ENCODE measurements at places on chromosomes 4 and X.

GRCh38 chrX:53817548-53817947 lies 131.0 kb upstream of the HUWE1 start:
- DNase-seq: no peak

GRCh38 chr4:184475096-184475461 lies 729 bp upstream of the IRF2 start:
- peak; percentile 65 for DNase-seq

DNA sequence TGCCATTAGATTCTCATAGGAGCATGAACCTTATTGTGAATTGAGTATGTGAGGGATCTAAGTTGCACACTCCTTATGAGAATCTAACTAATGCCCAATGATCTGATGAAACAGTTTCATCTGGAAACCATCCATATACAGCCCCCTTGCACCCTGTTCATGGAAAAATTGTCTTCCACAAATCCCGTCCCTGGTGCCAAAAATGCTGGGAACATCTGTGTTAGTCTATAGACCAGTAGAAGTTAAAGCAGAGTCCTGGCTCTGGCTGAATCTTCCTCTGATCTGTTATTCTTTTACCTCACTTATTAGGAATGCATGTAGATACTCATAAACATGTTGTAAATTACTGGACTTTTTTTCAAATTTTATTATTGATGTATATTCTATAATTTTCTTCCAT lies 29.2 kb downstream of the SULT1B1 start:
- DNase-seq: no peak

DNA sequence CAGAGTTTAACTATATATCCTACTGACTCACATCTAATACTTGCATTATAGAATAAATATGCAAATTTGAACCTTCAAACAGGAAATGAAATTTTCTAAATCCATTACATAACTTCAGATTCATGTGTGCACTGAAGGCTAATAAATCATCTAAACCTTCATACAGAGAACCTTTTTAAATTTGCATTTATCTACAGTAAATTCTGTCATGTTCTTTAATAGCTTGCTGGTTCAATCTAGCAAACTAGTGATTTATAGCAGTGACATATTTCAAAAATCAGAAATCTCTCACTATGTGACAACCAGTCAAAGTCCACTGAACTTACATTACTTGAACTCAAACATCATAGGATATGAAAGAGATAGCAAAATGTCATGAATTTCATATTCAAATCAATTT lies 65.1 kb downstream of the LRBA start:
- DNase-seq: no peak

GRCh38 chrX:140817943-140818342 lies 108.4 kb downstream of the LINC00632 start:
- DNase-seq: no peak

DNA sequence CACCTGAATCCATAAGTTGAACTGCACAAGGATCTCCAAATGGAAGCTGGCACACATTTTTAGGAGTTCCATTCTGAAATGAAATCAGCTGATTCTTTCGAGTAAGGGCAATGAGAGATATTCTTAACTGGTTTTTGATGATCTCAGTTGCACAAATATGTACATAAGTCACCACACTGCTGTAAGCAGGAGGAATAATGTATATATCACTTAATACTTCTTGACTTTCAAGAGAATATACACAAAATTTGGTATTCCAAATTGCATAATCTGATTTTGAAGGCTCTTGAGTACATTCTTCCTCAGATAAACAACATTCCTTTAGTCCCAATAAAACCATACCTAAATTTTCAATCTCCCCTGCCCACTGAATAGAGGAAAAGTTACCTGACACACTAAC lies 8.2 kb downstream of the FANCB start:
- no peak for DNase-seq

DNA sequence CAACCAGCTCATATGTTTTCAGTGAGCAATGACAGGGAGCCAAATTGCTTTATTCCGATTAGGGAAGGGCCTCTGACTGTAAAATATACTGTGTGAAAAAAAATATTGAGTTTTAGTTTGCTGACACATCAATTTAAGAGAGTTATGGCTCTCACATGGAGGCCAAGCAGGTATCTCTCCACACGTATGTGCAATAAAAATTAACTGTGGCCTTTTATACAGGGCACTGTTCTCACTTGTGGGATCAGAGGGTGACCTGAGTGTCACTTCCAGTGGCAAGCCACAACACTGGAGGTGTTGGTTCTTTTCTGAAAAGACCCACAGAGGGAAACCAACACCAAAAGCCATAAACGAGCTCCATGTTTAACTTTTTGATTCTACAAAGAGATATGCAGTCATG lies 462.8 kb downstream of the MID1IP1 start:
- no peak for DNase-seq

DNA sequence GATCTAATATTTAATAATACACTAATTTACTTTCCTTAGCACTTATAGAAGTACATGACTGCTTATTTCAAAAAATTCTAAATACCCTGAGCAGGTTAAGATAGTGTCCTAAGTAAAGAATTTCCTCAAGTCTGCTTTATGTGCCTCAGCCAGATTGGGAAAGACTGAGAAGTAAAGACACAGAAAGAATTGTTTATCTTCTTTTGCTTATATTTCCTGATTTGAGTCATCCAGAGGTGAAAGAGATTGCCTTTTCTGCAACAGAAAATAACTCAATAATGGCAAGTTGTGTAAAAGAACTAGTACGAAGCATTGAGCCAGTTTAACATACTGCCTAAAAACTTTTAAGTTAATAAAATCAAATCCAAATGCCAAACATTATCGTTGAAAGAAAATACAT lies 45.0 kb downstream of the NAF1 start:
- DNase-seq: no peak

DNA sequence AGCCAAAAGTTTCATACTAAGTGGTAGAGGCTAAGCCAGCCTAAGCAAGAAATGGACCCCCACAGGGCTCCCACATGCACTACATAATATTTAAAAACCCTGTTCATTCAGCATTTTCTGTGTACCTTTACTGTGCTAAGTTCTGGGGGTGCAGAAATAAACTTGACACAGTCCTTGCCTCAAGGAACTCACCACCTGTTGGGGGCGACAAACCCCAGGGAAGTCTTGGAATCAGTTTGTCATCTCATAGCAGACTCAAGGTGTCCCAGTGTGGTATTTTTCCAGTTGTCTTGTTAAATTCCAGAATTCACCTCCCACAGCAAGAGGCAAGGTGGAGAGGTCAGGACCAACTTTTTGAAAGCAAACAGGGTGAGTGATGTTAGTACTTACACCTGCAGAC lies 43.1 kb downstream of the ATG4A start:
- no peak for DNase-seq

DNA sequence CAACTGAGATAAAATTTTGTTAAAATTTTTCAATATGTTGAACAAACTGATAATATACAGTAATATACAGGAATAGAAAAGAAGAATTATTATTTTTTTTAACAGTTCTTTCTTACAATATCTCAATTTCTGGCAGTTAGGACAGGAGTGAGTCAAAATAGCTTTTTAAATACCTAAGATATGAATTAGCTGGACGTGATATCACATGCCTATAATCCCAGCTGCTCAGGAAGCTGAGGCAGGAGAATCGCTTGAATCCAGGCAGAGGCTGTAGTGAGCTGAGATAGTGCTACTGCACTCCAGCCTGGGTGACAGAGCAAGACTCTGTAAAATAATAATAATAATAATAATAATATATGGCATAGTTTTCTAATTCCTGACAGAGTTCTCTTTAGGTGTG lies 1039.3 kb downstream of the STPG2 start:
- no peak for DNase-seq

- no peak for DNase-seq
Measured at GRCh38 chrX:34656467-34656841, 631 bp downstream of the TMEM47 start.

- DNase-seq: no peak
Measured at GRCh38 chr4:100340512-100341485, 150.5 kb upstream of the DDIT4L start.

DNA sequence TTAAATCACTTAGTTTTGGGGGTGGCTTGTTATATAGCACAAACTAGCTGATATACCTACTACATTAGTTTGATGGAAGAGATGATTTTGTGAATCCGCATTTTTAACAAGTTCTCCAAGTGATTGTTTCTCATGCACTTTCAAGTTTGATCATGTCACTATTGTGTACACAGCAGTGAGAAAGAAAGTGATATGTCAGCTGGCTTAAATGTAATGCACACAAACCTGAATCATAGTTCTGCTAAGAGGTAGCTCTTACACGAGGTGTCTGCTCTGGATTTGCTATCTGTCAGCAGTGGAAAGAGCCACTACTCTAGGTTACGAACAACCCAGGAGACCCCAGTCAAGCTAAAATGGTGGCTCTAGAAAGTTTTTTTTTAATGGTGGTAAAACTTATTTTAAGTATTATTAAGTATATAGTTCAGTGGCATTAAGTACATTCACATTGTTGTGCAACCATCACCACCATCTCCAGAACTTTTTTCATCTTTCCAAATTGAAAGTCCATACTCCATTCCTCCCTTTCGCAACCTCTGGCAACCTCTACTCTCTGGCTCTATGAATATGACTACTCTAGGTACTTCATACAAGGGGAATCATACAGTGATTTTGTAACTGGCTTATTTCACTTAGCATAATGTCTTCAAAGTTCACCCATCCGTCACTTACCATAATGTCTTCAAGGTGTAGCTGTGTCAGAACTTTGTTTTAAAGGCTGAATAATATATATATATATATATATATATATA lies 147.3 kb downstream of the HS6ST2 start:
- DNase-seq: no peak

GRCh38 chr4:112172180-112172579 lies 26.9 kb downstream of the FAM241A start:
- DNase-seq: no peak

GRCh38 chr4:8904666-8905065 lies 33.0 kb upstream of the HMX1 start:
- no peak for DNase-seq

DNA sequence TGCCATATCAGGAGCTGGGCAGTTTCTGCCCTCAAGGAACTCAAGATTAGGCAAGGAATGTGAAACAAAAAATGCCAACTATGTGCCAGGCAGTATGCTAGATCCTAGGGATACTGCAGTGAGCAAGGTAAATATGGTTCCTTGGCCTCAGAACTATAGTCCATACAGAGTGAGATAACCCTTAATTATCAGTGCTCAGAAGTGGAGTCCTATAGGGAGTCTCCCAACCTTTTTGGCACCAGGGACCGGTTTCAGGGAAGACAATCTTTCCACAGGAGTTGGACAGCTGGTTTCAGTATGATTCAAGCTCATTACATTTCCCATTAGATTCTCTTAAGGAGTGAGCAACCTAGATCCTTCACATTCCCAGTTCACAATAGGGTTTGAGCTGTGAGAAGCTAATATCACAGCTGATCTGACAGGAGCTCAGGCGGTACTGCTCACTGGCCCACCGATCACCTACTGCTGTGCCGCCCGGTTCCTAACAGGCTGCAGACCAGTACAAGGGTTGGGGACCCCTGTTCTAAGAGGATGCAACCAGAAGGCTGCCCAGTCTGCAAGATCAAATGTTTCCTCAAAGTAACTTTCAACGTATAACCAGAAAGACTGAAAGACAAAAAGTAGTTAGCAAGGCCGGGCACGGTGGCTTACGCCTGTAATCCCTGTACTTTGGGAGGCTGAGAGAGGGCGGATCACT lies 1.7 kb upstream of the SRP72 start:
- DNase-seq: no peak

GRCh38 chr4:121764702-121765367 lies at the start of gene SMIM43:
Gene SMIM43, minus strand, starts transcription at chr4:121765164. Its CDS starts 59 bp downstream, at chr4:121765105.
- DNase-seq: no peak

GRCh38 chr4:7185487-7186030 lies 6.8 kb upstream of the SORCS2 start:
- DNase-seq: no peak

DNA sequence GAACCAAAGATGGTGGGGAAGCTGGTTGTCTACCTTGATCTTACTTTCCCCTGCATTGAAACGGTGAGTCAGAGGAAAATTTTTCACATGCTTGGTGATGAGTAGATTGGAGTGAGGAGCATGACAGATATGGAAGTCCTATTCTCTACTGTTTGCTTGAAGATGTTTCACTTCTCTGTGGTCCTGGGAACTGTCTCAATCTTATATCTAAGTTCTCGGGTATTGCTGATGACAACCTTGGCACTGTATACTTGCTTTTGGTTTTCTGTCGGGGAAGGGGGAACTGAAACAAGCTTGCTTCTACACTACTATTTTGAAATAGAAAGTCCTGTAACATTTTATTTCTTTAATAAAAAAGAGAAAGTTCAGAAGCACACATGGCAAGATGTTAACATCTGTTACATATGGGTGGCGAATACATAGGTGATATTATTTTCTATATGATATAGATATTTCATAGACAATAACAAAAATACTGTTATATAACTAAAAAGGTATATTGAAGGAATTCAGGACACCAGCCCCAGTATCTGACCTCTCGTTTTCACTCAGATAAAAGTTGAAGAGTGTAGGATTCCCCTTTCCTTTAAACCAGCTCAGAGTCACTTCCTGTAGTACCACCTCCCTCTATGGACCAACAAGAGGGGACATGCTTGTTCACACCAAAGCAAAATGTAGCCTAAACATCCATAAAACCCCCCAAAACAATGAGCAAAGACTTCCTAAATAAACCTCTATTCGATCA lies 88.8 kb downstream of the FMR1NB start:
- DNase-seq: no peak

DNA sequence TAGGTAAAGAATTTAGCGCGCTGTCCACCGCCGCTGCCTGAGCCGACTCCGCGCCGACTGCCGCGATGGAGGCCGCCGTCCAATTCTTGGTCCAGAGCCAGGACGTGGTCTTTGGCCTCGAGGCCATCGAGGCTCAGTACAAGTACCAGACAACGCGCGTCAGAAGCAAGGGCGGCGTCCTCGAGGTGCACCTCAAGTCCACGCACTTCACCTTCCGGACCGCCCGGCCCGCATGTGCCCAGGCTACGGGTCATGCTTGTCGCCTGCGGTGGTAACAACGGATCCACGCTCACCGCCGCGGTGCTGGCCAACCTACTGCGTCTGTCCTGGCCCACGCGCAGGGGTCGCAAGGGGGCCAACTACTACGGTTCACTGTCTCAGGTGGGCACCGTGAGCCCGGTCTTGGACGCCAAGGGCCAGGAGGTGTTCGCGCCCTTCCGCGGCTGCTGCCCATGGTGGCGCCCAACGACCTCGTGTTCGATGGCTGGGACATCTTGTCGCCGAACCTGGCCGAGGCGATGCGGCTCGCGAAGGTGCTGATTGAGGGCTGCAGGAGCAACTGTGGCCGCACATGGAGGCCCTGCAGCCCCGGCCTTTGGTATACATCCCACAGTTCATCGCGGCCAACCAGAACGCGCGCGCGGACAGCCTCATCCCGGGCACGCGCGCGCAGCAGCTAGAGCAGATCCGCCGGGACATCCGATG lies 128.0 kb downstream of the ANAPC4 start:
- no peak for DNase-seq

GRCh38 chr4:95572304-95572991 lies 23.7 kb upstream of the UNC5C start:
- DNase-seq: no peak
